Breast epithelium (tissue), 4 donors: ENCODE measurements at places on chromosomes 11 and 22. TPM values are rescaled to one million over a fixed set of nuclear protein-coding genes. Genes with fewer than 3 reads are reported as not detected.

DNA sequence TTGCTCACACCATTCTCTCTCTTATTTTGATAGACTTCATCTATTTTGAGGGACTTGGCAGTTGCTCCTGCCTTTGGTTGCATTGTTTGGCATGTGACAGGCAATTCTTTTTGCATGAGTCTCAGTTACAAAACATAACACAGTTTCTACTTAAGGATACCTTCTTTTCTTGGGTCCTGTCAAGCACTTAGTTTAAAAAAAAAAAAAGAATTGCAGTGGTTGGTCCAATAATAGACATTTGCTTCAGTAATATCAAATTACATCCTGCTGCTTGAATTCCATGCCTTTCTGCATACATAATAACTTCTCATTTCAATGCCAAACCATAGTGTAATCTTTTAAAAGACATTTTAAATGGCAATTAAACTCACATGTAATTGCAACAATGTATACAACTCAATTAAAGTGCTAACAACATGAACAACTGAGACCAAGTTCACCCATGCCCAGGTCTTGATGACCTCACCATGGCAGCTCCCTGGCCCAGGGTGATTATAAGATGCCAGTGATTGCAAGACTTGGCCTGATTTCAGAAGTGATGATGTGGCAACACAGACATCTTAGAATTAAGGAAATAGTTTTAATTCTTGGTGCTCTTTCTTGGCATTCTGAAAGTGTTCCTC is 32.2 kb upstream of the PLET1 start:
- peaks cover 9% of the 10 kb centered on the region for H3K4me1 ChIP-seq
- DNase-seq = no peak
- no peaks in the 10 kb centered on the region for H3K27me3 ChIP-seq
- no peak overlapping the region for H3K4me3 ChIP-seq

DNA sequence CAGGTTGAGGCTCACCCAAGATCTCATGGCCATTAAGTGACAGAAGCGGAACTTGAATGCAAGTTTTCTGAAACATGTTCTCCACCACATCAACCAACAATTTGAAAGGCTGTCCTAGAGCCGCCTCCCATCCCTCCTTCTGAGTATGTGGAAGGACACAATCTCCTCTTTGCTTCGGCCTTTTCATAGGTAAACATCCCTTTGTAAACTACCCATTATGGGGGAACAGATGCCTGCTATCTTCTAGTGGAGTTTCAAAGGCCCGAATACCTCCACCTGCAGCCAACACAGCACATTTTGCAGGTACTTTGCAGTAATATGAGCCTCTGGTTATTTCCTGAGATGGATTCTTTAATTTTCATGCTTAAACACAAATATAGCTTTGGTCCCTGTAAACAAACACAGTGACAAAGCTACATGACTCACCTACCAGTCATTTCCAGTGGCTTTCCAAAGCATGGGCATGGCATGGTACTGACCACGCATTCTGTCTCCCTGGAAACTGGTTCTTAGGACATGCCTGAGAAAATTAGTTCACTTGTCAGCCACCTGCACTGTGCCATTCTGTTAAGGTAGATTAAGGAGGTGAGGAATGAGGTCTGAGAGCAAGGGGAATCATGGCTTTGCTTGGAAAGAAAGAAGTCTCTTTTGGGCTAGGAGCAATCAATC is 60.2 kb downstream of the EHF start:
- H3K27me3 ChIP-seq = no peaks in the 10 kb centered on the region
- no peak overlapping the region for H3K27ac ChIP-seq
- no peak for DNase-seq
- no peaks in the 10 kb centered on the region for H3K4me1 ChIP-seq
- no peak overlapping the region for H3K4me3 ChIP-seq

Gene PKNOX2
- total RNA-seq = 1.0 TPM

Gene SH3BP1
- total RNA-seq = 8.8 TPM

Gene CCDC188
- total RNA-seq = 0.66 TPM

Gene OR52D1
- total RNA-seq = not detected

Gene NAALAD2
- 3.8 TPM for total RNA-seq
